ENCODE measurements at places on chromosomes 16 and 17.
A peak's percentile ranks its signal among the peaks of the same experiment; 100 is the strongest.

DNA sequence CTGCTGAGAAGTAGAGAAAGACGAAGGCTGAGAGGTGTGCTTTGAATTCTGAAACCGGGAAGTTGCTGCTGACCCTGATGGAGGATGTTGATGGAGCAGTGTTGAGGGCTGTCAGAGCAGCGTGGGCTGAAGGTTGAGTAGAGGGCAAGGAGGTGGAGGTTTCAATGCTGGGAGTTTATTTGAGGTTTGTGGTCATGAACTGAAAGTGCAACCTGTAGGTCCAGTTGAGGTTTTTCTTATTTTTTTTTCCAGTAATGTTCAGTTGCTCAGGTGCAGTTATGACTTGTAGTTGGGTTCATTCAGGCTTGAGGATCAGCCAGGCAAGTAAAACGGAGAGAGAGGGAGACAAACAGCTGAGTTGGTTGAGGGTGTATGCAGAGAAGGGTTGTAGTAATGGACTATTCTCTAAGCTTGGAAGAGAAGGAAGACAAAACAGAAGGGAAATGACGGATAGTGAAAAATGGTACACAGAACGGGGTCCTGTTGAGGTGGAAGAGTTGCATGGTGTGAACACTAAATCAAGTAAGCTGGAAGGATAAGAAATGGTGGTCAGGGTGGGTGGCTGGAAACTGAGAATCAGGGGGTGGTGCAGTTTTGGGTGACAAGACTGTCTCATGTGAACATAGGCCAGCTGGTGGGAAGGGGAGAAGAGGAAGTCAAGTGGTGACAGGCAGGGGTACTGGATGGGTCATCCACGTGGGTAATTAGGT, 8.7 kb upstream of the UBE2G1 start:
- DNase-seq: no peak

- peak; percentile 54 for DNase-seq
These were observed 1.5 kb upstream of the BAIAP3 start for GRCh38 chr16:1331712-1332617.

GRCh38 chr17:57773557-57773956, 28.5 kb upstream of the CCDC182 start:
- DNase-seq: no peak

GRCh38 chr16:67710607-67711006, 8.5 kb downstream of the GFOD2 start:
- DNase-seq: no peak

GRCh38 chr16:84155771-84156170, 10.7 kb downstream of the DNAAF1 start:
- no peak for DNase-seq

GRCh38 chr17:66620528-66620927, 214.4 kb upstream of the CACNG5 start:
- no peak for DNase-seq

- DNase-seq: no peak
These were observed 23.3 kb upstream of the CA10 start for GRCh38 chr17:52181782-52182181.

DNA sequence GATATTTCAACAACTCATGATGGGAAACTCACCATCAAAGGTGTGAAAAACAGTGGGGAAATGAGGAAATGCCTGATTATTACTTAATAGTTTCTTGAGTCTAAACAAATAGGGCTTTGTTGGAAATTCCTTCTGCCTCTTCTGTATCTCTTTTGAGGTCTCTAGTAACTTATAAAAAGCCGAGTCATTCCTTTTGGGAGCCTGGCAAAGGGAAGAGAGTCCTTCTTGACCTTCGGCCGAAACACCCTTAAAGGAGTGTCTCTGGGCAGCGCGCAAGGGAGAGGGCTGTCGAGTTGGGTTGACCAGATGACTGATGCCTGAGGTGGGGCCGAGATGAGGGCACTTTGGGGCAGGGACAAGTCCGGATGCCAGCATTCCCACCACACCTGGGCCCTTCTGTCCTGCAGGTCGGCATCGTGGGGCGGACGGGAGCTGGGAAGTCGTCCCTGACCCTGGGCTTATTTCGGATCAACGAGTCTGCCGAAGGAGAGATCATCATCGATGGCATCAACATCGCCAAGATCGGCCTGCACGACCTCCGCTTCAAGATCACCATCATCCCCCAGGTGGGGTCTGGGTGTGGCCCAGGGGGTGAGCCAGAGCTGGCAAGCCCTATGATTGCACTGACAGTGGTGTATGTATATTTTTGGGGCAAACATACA, 89.2 kb downstream of the ABCC6 start:
- no peak for DNase-seq

GRCh38 chr16:57128771-57129389, 36.5 kb downstream of the CPNE2 start:
- DNase-seq: no peak

GRCh38 chr16:74999609-75000480, 1.0 kb downstream of the ZNRF1 start:
- peak; percentile 62 for DNase-seq

- no peak for DNase-seq
These were observed at the start of gene DNAH3 for GRCh38 chr16:21150375-21151001. DNAH3 (minus strand) TSS chr16:21150846; CDS start chr16:21150319, 527 bp downstream.

- DNase-seq: peak; percentile 8
These were observed 11.5 kb downstream of the CLUH start for GRCh38 chr17:2700030-2700490.

DNA sequence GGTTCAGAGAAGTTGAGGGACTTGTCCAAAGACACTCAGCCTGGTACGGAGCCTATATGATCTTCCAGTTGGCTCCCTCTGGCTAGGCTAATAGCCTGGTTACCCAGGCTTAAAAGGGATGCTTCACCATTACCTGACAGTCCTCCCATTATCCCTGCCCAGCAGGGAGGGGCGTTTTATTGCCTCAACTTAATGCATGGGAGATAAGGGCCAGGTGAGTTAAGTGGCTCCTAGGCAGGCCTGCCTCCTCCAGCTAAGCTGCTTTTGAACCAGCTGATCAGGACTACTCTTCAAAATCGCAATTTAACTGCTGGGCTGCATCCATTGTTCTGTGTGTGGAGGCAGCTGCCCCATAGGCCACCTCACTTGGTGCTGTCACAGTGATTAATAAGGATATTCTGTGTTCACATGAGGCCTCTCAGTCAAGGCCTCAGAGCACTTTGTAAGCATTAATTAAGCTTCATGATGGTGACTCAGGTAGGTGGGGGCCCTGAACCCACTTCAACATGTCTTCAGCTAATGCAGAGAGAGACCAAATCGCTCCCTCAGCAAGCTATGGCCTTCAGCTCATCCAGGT, 27.9 kb downstream of the SMPD3 start:
- DNase-seq: no peak

- DNase-seq: no peak
These were observed 84.7 kb downstream of the PLCG2 start for GRCh38 chr16:81863630-81864352.

DNA sequence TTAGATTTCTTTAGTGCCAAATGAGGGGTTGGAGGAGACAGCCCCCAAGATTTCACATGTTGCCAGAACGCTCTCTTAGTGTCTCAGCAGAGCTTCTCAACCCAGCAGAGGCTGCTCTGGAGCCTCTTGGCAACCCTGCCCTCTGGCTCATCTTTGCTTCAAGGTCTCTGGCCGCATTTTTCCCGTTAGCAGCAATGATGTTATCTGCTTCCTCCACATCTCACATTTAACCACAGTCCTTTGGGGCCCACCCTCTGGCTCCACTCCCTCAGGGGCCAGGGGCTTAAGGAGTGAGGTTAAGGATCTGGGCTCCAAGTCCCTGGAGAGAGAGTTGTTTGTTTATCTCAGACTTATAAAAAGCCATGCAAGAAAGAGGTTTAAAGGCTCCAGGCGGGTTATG, 3.3 kb upstream of the XYLT1 start:
- DNase-seq: no peak

Measured in glutamatergic neuron (in vitro differentiated cells).